ENCODE measurements at places on chromosomes 16 and 17.
A peak's percentile ranks its signal among the peaks of the same experiment; 100 is the strongest.

DNA sequence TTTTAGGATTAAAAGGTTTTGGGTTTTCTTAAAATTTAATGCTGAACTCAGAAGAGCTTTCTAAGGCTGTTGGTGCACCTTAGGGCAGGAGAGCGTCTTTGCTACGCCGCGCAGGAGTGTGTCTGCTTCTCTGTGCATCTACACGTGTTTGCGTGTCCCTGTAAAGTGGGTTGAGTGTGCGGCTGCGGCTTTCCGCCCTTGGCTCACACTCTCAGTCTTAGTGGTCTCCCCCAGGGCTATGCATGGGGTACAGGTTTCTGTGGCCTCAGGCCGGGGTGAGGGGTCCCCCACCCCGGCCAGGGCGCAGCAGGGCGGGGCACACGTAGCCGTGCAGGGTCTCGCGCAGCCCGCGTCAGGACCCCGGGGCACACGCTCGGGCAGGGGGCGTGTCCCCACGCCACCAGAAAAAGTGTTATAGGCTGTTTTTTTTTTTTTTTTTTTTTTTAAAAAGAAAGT lies 727 bp upstream of the TENT4B start:
- DNase-seq = peak; percentile 34

- DNase-seq = no peak
Observed at GRCh38 chr17:9228408-9229159, 207.3 kb downstream of the NTN1 start.

DNA sequence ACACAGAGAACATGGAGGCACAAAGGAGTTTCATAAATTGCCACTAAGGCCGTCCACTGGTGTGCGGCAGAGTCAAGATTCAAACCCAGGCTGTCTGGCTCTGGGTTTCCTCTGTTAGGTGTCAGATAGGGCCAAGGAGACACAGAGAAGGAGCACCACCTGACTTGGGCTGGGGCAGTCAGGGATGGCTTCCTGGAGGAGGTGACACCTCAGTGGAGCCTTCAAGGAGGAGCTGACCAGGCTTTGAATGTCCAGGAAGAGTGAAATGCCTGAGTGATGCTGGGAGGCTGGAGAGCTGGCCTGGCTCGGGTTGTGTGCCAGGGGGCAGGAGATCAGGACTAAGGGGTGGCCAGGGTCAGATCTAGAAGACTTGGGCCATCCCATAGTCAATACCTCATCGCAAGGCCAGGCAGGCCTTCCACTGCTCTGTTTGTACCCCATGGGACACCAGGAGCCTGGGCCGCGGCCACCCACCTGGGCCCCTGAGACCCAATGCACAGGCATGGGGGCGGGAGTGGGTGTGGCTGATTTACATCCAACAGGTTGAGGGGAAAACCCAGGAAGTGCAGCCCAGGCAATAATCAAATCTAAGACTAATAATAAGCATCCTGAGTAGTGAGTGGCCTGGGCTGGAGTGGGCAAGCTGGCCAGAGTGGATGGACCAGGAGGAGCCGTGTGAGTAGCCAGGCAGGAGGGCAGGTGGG lies 73.7 kb downstream of the USP22 start:
- DNase-seq = no peak

GRCh38 chr17:42112552-42113176 lies at the start of gene DHX58:
Gene DHX58, minus strand, starts transcription at chr17:42112714. Its CDS starts 822 bp downstream, at chr17:42111892.
- DNase-seq = peak; percentile 83

DNA sequence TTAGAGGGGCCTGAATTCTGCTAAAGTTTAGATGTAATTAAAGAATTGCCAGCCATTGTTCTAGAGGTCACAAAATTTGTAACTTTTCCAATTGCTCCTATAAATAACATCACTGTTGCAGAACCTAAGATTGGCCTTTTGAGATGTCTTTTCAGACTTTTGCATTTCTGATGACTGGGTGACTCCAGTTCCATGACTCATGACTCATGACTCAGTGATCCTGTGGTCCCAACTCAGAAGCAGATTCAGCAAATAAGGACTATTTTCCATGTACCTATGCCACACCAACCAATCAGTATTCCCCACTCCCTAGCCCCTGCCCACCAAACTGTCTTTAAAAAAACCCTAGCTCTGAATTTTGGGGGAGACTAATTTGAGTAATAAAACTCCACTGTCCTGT lies 740.9 kb downstream of the CDH8 start:
- DNase-seq = no peak

GRCh38 chr17:1055751-1056645 lies 59.1 kb downstream of the TIMM22 start:
- peak; percentile 46 for DNase-seq

- DNase-seq = no peak
Observed at GRCh38 chr16:2471653-2472487, 773 bp downstream of the NTN3 start.

- DNase-seq = no peak
Observed at GRCh38 chr16:11494029-11494428, 92.7 kb downstream of the LITAF start.

DNA sequence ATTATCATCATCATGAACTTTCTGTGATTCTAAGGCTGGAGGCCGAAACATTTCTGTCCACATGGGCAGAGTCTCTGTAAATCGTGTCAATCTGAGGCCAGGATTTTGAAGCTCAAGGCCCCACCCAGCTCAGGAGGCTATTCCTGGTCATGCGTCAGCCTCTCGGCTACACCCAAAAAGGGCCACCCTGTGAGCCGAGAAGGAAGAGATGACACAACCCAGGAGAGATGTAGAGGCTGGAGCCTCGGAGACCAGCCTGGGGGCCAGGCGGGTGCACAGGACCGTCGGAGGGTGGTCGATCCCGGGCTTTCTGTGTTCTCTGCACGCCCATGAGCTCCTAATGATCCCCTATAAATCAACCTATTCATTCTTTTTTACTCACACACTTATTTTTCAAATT lies 1.1 kb upstream of the CACNG1 start:
- no peak for DNase-seq

DNA sequence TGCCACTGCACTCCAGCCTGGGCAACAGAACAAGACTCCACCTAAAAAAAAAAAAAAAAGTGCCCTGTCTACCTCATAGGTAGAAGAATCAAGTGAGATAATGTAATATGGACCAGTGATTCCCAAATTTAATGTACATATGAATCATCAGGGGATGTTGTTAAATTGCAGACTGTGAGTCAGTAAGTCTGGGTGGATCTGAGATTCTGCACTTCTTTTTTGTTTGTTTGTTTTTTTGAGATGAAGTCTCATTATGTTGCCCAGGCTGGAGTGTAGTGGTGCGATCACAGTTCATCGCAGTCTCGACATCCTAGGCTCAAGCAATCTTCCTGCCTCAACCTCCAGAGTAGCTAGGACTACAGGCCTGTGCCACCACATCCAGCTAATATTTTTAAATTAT lies 31.6 kb downstream of the HOXB1 start:
- DNase-seq = no peak

- DNase-seq = no peak
Observed at GRCh38 chr16:15691046-15691445, 41.0 kb downstream of the NDE1 start.

DNA sequence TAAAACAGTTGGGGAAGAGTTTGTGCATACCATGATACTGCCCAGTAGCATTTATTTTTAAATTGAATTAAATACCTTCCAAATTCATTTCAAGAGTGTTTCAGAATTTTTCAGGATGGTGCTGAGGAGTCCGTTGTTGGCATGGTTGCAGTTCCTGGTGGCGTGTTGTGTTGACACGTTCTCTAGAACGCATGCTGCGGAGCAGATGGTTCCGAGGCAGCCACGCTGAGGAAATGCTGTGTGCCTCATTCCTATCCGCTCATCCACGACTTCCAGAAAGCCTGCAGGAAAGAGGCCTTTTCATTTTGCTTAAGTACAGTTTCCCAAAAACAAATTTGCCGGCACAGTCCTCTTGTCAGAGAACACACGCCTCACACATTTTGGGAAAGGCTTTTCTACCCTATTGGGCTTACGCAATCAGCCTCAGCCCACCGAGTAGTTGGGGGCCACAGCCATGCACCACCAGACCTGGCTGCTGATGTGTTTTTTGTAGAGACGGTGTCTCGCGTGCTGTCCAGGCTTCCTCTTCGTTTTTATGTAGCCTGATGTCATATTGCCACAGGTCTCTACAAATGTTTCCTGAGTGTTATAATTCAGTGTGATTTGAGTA lies 32.1 kb upstream of the IL17C start:
- DNase-seq = no peak

- no peak for DNase-seq
Observed at GRCh38 chr16:74758801-74759200, 15.8 kb downstream of the FA2H start.

DNA sequence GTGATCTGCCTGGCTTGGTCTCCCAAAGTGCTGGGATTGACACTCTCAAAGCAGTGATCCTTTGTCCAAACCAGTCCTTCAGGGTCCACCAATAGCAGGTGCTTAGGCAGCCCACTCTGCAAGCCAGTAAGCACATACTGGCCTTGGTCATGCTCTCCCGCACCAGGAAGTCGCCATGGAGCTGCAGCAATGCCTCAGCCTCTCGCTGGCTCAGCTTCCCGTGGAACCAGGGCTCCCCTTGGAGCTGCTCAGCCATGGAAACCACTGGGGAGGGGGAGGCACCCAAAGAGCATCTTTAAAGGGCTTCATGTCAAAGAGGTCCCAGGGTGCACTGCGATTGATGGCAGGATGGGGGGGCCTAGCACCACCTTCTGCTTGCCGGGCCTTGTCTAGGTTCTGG lies 9.6 kb upstream of the UBTF start:
- no peak for DNase-seq

DNA sequence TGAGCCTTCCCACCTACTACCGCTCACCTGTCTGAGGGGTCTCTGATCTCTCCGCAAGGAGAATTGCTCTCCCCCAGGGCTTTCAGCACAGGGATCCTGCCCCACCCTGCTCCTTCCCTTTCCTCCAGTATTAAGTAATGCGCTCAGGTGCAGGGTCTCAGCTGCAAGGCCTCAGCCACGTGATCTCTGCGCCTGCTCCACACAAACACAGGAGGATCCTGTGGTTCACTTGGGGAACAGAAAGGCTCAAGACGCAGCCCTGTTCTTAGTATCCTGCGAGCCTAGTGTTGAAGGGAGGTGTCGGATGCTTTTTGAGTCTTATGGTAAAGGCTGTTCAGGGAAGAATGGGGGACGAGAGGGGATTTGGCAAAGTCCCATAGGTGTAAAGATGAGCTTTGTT lies 41.6 kb upstream of the GCSH start:
- no peak for DNase-seq

GRCh38 chr17:38584350-38584925 lies 21.3 kb downstream of the SRCIN1 start:
- peak; percentile 99 for DNase-seq

- no peak for DNase-seq
Observed at GRCh38 chr16:51150165-51150887, 744 bp downstream of the SALL1 start.

GRCh38 chr16:79826732-79827475 lies 226.4 kb upstream of the MAF start:
- no peak for DNase-seq

GRCh38 chr17:42681976-42682721 lies at the start of gene CNTNAP1:
Gene CNTNAP1, plus strand, starts transcription at chr17:42682531. Its CDS starts 299 bp downstream, at chr17:42682830.
- DNase-seq = peak; percentile 64

- no peak for DNase-seq
Observed at GRCh38 chr17:77847221-77848085, 111.0 kb upstream of the TNRC6C start.

DNA sequence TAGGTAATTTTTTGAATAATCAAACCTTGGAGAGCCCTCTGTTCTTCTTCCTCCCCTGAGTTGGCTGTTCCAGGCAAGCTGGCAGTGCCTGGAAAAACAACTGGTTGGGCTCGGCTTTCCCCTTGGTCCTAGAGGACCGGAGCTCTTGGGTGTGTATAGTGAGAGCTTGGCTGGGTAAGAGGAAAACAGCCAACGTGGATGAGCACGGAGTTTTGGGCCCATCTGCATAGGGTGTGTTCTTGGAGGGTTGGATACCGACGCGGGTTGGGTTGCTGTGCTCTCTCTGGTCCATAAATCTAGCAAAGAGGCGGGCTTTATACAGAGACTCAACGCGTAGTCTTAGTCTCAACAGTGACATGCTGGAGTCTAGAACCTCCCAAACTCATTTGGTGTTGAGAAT lies 23.2 kb downstream of the ITGB3 start:
- DNase-seq = peak; percentile 61

DNA sequence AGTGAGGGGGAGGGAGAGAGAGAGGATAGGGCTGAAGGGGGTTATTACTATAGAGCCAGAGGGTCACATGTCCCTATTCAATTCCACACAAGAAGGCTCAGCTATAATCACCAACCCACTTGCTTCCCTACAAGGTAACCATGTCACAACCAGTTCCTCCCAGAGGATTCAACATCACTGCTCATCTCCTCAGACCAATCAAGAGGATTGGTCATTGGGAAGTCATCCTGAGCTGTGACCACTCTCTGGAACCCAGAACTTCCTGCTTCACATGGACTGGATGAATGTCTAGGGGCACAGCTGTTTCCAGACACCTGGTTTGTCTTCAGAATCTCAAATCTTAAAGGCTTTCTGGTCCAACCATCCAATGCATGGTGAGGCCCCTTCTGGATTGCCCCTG lies 154.9 kb upstream of the SDK2 start:
- no peak for DNase-seq

DNA sequence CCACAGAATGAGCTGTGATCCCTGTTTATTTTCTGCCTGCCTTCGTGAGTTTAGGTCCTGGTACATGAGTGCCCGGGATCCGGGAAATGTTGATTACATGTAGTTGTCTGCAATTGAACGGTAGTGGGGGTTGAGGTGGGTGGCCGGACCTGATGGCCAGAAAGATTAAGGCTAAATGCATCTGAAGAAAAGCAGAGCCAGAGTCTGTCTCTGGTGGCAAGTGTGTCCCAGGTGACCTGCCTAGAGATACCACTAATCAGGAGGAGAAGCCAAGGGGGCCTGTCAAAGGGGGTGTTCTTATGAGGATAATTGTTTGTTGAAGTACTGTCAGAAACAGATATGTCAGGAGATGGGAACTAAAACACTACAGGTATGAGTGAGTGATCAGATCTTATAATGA lies 154.0 kb upstream of the ASIC2 start:
- DNase-seq = no peak

DNA sequence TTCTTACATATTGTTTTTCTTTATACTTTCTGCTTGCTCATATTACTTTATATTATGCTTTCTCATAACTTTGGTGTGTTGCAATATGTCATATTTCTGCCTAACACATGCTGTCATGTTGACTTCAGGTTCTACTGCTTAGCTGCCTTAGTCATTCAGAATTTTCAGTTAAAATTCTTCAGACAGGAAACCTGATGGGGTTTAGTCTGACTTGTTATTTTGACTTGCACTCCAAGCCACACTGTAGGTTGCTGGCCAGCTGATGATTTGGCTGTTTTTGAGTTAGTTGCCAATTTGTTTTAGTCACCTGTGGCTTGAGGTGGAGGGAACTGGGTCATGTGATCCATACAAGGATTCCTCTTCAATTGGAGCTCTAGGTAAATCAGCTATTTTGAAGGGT lies 315.4 kb downstream of the MAP2K6 start:
- no peak for DNase-seq

- no peak for DNase-seq
Observed at GRCh38 chr16:67969254-67970039, 1.0 kb upstream of the SLC12A4 start.

GRCh38 chr17:75194879-75195278 lies 10.6 kb upstream of the NUP85 start:
- DNase-seq = no peak

All from Calu3 (cell line).